ENCODE measurements at places on chromosomes 16 and 17. TPM values are rescaled to one million over a fixed set of nuclear protein-coding genes. Genes with fewer than 3 reads are reported as not detected.

GRCh38 chr16:79573884-79574283, 26.7 kb downstream of the MAF start:
- DNase-seq: no peak

Gene KCNJ18
- not detected for total RNA-seq

GRCh38 chr17:73800893-73801292, 156.6 kb upstream of the SDK2 start:
- DNase-seq: no peak

DNA sequence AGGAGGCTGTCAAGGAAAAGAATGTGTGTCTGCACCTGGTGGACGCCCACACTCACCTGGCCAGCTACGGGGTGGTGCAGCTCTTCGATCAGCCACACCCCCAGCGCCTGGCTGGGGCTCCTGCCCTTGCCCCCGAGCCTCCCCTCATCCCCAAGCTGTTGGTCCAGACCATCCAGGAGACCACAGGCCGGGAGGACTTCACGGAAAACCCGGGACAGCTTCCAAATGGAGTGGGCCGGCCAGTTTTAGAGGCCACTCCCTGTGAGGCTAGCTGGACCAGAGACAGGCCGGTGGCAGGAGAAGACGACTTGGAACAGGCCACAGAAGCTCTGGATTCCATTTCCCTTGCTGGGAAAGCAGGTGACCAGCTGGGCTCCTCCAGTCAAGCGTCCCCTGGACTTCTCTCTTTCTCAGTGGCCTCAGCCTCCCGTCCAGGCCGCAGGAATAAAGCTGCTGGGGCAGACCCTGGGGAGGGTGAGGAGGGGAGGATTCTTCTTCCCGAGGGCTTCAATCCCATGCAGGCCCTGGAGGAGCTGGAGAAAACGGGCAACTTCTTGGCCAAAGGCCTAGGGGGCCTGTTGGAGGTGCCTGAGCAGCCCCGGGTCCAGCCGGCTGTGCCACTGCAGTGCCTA, 2.2 kb downstream of the WDR81 start:
- DNase-seq: no peak

Gene TELO2
- total RNA-seq: 18.8 TPM

DNA sequence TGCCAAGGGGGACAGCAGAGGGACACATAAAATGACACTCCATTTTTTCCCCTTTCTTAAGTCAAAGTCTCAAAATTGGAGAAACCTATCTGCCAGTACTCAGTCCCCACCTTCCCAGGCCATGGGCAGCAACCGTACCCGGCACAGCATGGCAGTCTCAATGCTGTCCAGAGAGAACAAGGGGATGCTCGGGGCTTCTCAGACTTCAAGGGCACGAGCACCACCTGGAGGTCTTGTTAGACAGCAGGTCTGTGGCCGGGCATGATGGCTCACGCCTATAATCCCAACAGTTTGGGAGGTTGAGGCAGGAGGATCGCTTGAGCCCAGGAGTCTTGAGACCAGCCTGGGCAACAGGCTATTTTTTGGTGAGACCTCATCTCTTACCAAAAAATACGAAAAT, 3.2 kb downstream of the DNAH17 start:
- no peak for DNase-seq

- DNase-seq: peak; percentile 72
These were observed at the start of gene FKBP10 for GRCh38 chr17:41812381-41813151. FKBP10 (plus strand) TSS chr17:41813004; CDS start chr17:41813035, 31 bp downstream.

- DNase-seq: no peak
These were observed 3.7 kb downstream of the PFN1 start for GRCh38 chr17:4944554-4945175.

DNA sequence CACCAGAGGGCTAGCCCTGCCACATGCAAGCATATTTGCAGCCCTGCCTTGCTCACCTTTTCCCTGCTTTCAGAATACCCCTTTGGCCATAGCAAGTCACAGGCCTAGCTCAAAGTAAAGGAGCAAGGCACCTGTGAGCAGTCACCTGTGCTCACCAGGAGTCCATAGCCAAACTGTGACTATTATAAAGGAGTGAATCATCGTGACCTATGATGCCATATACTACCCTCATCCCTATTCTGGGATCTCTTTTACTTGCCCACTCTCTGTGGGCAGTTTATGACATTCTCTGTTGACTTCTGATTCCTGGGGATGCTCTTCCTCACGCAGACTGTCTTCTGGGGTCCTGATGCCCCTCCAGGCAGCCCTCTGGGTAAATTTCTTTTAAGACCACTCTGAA, 200.5 kb upstream of the NLRP1 start:
- no peak for DNase-seq

DNA sequence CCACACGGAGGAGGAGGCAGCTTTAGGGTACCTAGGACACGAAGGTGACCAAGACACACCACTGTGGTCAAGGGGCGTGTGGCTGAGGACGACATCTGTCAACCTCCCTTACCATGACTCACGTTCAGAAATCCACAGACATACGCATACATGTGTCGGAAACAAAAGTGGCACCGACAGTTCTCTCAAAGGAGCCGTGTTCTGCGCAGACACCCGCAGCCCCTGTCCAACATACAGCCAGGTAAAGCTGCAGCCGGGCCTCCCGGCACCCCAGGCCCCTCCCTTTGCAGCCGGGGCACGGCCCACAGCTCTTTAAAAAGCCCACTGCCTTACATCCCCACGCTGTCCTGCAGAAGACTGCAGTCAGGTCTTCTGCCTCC, 40.5 kb upstream of the KLHDC4 start:
- no peak for DNase-seq

Gene WDR59
- total RNA-seq: 55.1 TPM

DNA sequence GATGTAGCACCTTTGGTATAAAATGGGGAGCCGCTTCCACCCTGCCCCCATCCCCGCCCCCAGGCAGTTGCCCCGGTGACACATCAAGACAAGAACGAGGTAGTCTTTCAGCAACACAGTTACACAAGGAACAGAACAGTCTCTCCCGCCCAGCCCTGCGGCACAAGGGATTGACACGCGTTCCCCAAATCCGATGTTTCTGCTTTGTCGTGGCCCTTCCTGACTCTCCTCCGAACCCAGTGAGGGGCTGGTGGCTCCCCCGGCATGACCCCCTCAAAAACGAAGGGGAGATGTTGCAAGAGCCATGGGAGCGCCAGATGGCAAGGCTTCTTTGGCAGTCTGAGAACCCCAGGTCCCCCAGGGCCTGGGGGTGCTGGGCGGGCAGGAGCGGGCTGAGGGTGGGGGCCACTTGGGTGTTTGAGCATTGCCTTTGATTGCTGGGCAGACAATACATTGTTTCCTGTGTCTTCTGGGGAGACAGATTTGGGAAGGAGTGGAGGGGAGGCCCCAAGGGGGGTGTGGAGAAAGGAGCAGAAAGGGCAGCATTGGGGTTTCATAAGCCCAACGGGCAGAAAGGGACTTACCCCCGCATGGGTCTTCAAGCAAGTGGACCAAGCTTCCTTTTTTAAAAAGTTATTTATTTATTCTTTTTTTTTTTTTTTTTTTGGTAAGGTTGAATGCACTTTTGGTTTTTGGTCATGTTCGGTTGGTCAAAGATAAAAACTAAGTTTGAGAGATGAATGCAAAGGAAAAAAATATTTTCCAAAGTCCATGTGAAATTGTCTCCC, 16.6 kb downstream of the COL1A1 start:
- DNase-seq: peak; percentile 66

DNA sequence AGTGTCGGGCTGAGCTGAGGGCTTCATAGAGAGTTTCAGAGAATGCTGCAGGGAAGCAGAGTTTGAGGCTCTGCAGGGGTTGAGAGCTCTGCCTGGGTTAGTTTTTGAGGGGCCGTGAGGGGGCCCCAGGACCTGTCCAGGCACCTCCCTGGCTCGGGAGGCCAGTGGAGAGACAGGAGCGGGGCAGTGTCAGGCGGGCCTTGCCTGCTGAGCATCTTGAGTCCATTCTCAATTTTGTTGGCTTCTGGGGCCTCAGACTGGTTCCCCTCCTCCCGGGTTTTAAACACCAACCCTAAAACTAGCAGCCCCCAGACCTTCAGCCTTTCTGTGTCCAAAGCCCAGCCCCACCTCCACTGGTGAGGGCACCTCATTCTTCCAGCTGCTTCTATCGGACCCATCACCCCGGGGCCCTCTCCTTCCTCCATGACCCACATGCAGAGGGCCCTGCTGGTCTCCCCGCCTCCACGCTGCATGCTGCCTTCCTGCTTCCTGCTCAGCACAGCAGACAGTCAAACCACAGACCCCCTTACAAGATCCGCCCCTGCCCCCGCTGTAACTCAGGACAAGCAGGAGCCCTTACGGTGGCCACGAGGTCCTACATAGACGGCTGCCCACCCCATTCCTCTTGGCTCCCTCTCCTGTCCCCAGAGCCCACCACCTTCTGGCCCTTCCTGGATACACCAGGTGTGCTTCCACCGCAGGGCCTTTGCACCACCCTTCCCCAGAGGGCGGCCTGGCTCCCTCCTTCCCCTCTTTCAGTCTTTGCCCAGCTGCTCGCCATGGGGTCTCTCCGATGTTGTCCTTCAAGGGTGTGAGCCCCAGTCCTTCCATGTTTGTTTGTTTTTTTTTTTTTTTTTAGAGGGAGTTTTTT, 3.8 kb downstream of the RNF213 start:
- no peak for DNase-seq

DNA sequence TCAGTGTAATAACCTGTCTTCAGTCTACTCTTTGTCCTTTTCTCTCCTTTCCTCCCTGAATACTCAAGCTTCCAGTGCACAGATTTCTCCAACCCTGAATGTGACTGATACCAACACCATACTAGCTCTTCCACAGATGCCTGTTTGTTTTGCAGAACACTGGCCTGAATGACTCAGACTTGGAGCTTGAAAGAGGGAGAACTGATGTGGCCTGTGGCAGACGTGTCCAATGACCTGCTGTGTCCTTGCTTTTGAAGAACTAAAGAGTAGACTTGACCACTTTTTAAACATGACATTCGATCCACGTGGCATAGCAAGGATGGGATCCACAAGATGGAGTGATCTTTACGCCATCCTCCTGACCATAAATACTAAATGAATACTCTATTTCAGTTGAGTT, 361.0 kb downstream of the WWOX start:
- DNase-seq: no peak

Gene HBM
- total RNA-seq: not detected

- peak; percentile 92 for DNase-seq
These were observed 179.7 kb downstream of the RAB11FIP4 start for GRCh38 chr17:31570951-31571892.

GRCh38 chr17:48559840-48560817, 15.2 kb upstream of the HOXB2 start:
- peak; percentile 20 for DNase-seq

Gene MMP2
- 102 TPM for total RNA-seq

GRCh38 chr16:6913566-6913965, 419.1 kb upstream of the RBFOX1 start:
- no peak for DNase-seq

- peak; percentile 24 for DNase-seq
These were observed 6.5 kb downstream of the ADCY7 start for GRCh38 chr16:50272687-50273381.

Gene RPTOR
- total RNA-seq: 19.0 TPM

DNA sequence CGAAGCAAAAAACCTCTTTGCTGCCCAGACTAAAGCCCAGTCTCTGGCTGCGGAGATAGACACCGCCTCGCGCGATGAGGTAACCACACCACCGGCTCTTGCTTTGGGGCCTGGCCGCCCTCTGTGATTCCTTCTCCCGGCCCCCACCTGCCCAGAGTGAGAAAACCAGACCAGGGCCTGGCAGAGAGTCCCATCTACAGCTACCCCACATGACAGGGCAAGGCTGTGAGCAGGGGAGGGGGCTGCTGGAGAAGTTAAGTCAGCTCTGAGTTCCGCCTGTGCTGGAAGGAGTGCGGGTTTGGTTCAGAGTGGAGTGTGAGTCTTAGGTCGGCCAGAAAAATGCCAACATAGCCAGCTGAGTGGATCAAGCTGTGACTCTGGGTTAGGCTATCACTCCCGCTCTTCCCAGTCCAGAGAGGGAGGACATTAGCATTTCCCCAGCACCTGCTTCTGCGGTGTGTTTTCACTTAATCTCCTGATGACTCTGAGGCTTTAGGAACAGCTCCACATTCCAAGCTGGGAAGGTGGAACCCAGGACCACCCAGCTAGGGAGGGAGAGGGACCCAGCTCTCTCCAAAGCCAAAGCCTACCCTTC, 139.0 kb downstream of the RAB11FIP4 start:
- DNase-seq: no peak

DNA sequence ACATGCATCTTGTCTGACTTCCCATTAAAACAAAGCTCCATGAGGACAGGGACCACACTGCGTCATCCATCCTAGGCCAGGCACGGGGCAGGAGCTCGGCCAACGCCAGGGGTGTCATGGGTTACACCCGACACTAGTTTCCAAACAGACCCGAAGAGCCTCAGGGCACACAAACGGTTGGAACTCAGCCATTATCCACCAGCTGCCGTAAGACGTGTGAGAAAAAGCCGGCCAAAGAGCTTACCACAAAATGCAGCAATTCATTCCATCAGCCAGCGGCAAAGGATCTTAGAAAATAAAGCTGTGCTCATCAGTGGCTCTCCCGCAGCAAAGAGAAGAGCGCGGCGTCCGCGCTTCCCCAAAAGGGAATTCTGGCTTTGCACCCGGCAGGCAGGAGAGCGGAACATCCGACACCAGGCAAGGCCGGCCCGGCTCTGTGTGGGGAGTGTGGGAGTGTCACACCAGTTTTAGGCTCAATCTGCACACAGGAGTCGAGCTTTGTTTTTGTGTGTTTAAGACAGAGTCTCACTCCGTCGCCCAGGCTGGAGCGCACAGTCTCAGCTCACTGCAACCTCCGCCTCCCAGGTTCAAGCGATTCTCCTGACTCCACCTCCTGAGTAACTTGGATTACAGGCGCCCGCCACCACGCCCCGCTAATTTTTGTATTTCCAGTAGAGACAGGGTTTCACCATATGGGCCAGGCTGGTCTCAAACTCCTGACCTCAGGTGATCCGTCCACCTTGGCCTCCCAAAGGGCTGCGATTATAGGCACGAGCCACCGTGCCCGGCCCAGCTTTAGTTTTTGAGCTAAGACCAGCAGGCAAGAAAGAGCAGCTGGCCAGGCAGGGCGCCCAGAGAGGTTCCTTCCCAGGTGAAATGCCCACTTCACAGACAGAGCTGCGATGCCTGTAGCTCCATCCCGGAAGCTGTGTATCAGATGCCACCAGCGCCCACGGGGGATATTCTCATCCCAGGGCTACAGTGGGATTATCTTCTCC, 1.5 kb downstream of the SLC38A8 start:
- peak; percentile 34 for DNase-seq

- no peak for DNase-seq
These were observed 11.4 kb downstream of the UNC13D start for GRCh38 chr17:75832652-75833400.
